ENCODE measurements at places on chromosomes 12 and 14.

DNA sequence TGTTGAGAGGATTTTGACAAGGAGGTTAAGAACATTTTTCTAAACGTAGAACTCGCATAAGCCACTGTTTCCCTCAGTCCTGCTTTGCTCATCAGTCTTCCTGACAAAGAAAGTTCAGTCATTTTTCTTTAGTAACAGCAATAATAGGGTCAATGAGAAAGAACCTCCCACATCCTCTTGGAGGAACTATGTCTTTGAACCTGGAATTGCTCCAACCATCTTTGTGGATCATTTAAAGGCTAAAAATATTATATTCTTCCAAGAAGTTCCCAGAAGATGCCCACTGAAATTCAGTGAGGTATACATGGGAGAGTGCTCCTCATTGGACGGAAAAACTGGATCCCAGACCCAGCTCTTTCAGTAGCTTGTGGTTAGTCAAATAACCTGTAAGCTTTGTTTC, 282.8 kb upstream of the FAR2 start:
- DNase-seq, result no peak

GRCh38 chr12:52926596-52927234, 21.8 kb upstream of the KRT8 start:
- no peak for DNase-seq

DNA sequence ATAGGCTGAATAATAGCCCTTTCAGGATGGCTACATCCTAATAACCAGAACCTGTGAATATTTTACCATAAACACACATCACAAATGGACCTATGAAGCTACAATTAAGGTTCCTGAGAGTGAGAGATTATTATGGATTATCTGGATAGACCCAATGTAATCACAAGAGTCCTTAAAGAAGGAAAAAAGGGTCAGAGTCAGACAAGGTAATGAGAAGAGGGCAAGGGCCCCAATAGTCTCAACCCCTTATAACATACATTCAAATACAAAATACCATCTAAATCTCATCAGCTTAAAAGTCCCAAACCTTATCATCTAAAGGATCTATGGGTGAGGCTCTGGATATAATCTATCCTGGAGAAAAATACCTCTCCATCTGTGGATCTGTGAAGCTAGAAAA, 64.7 kb downstream of the GARIN6 start:
- no peak for DNase-seq

- peak; percentile 97 for DNase-seq
Observed at GRCh38 chr14:75278422-75279152, at the start of gene FOS. Gene FOS, plus strand, starts transcription at chr14:75278828. Its CDS starts 155 bp downstream, at chr14:75278983.

DNA sequence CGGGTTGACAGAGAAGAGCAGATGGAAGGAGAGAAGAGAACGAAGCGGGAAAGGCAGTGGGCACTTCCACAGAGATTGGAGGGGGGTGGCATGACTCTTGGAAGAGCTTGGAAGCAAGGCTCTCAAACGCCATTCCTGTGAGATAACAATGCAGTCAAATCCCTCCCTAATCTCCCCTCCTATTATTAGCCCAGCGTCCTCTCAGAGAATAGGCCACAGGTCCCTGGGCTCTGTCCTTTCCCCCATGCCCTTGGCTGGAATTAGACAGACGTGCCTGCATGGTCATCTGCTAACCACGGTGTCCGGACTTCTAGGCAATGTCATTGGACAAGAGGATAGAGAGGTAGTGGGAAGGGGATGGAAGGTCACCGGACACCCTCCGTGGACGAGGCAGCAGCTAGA, 8.0 kb upstream of the MYH7 start:
- no peak for DNase-seq

- no peak for DNase-seq
Observed at GRCh38 chr14:74281069-74281468, 21.7 kb downstream of the ABCD4 start.

DNA sequence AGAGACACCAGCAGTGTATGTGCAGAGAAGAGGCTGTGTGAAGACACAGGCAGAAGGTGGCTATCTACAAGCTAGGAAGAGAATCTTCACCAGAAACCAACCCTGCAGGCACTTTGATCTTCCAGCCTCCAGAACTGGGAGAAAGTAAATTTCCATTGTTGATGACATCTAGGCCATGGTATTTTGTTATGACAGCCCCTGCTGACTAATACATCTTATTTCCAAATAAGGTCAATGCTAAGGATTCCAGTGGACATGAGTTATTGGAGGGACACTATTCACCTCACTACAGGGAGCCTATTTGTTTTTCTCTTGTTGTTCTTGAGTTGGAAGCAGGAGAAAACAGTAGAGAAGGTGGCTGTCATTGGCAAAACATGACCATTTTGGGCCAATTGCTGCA, 88.5 kb upstream of the RIN3 start:
- no peak for DNase-seq

DNA sequence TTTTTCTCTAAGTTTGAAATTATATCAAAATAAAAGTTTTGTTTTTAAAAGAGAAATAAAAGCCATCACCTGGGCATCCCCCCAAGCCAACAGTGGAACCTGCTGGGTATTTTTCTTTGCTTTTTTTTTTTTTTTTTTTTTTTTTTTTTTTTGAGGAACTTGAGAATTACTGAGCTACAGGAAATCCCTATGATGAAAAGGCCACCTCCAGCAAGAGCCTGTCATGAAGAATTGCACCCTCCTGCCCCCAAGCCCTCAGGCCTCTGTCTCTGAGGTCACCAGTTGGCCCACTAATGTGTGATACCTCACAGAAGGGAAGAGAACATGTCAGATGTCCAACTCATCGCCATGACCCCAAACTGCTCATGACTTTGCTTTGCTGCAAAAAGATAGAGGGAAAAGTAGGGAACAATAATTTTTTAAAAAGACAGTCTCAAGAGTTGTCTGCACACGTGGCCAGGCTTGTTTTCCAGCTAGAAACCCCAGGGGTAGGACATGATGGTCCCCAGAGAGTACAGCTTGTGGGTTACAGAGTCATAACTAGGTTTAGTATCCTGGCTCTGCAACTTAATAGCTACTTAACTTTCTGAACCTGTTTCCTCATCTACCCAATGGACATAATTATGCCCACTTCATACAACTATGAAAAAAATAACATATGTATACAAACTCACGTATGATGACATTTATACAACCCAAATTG, 124.3 kb upstream of the EGLN3 start:
- no peak for DNase-seq

GRCh38 chr12:28868414-28868813, 280.7 kb upstream of the FAR2 start:
- DNase-seq, result no peak

GRCh38 chr12:10235761-10236631, 23.3 kb downstream of the GABARAPL1 start:
- peak; percentile 73 for DNase-seq

DNA sequence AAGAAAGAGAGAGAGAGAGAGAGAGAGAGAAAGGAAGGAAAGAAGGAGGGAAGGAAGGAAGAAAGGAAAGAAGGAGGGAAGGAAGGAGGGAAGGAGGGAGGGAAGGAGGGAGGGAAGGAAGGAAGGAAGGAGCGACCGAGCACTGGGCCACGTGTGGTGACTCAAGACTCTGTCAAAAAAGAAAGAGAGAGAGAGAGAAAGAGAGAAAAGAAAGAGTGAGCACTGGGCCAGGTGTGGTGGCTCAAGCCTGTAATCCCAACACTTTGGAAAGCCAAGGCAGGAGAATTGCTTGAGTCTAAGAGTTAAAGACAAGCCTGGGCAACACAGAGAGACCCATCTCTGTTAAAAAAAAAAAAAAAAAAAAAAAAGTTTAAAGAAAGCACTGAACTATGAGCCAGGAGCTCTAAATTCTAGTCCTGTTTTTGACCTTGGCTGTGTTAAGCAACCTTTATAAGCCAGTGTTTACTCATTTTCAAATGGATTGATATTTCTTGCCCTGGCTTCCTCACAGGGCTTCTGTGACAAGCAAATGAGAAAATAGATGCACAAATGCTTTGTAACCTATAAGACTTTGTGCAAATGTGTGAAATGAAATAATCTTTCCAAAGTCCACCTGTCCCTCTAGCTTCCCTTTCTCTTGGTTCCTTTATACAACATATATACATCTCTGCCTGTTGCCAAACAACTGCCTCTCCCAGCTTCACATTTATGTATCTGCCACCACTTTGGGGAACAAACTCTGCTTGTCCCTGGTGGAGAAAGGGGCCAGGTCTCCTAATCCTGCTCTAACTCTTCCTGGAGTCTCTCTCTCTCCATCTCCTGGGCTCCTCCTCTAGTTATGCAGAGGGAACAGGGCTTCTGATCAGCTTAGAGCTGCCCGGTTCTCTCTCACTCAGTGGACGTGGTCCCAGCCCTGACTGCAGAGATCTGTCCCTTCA, 16.1 kb upstream of the PLEKHG6 start:
- DNase-seq, result no peak

GRCh38 chr14:26056036-26056616, 541.7 kb downstream of the NOVA1 start:
- DNase-seq, result no peak

DNA sequence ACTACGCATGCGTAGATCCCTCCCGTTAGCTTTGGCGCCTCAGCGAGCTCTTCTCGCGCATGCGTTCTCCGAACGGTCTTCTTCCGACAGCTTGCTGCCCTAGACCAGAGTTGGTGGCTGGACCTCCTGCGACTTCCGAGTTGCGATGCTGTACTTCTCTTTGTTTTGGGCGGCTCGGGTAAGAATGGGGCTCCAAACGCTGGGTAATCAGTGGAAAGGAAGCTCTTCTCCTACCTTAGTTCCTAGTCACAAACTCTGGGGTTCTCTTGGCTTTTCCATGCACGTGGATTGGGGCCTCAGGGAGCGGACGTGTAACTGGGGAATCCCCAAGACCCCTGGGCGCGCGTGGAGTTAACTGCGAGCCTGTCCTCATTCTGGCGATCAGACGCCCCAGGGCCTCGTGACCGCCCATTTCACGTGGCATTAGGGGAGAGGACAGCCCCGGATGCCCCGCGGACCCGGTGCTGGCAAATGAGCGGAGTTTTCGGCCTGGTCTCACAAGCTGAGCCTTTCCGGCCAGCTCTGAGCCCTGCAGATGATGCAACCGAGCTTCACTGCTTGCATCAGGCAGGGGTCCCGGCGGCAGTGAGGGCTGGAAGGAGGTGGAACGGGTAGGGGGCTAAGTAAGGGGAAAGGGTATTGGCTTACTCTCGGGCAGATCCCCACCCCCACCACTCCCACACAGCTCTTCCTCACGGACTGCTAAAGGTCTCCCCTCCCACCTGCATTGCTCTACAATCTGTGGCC, at the start of gene SHMT2:
Gene SHMT2, plus strand, starts transcription at position 78 of the 747 bp plus-strand sequence. Its CDS starts 68 bp downstream, at position 146.
- DNase-seq, result peak; percentile 99

DNA sequence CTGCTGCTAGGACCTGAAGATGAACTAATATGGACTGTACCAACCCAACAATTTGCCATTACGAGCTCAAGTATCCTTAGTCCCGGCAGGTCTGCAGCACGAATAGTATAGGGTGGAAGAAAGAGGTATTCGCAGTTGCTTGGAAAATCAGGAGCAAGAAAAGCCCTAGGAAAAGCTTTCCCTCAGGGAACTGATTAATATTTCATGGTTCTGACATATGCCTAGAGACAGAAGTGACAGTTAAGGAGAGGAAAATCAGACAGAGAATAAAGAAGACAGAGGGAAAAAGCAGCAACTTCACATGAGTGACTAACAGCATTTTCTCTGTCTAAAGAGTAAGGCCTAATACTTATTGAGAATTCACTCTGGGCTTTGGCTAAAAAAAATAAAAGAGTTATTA, 602.9 kb upstream of the ATP2B1 start:
- DNase-seq, result no peak

DNA sequence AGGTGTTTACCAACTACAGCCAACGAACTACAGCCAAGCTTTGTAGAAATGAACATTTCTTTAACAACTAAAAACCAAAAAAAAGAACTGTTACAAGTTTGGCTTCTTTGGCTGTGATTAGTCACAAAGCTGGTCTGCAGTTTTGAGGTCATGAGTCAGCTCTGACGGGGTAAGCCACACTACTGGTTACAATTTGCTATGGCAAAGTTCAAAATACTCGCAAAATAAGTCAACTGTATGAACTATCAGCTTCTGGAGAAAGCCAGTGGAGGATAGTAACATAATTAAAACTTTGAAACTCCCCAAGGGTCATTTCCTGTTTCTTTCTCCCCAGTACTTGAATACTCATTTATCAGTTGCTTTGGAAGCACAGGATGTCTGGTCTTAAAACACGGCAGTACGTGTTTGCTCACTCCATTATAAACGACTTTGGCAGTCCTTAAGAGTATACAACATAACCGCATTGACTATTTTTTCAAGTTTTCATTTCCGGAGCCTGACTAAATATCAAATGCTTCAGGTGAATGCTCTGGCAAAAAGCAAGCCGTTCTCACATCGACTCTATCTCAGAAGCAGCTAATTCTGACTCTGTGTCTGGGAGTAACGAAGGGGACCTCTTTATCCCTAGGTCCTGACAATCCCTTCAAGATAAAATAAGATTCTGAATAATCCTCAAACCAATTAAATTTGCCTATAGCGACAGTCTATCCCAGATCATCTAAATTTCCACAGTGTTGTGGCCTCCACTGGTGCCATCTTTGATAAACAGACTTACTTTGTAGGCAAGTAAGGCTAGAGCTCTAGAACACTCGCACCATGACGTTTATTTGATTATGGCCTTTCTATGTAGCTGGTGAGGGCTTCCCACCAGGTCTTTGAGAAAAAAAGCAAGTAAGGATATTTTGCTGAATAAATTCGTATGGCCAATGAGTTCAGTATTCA, 10.6 kb downstream of the PHLDA1 start:
- DNase-seq, result no peak

GRCh38 chr12:111544032-111544431, 55.1 kb downstream of the ATXN2 start:
- no peak for DNase-seq

DNA sequence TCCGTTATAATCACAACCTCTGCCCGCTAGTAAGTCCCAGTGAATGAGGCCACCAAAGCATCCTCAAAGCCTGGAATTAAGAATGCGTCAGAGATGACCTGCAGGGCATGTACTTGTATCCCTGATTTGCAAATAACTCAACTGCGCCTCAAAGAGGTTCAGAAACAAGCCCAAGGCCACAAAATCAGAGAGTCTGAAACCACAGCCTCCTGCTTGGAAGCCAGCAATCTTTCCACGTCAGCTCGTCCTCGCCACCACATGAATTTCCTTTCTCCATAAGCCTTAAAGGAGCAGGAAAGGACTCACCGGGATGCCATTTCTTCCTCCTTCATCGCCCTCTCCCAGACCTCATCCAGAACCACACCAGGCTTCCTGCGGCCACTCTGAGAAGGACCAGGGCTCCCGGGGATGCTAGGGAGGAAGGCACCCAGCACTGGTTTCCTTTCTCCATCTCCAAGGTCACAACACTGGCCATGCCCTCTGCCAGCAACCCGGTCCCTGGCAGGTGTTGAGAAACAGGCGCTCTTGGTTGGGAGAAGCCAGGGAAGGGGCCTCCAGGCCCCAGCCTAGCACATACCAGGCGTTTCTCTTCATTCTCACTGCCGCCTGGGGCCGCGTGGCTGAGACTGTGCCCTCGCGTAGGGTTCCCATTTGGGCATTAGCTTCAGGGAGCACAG, 191.2 kb upstream of the DIO3 start:
- DNase-seq, result no peak

- peak; percentile 77 for DNase-seq
Observed at GRCh38 chr12:82517027-82517426, 158.7 kb downstream of the METTL25 start.

Data from GM23338 (cell line).